ENCODE measurements at places on chromosomes 12 and 14. TPM values are rescaled to one million over a fixed set of nuclear protein-coding genes. Genes with fewer than 3 reads are reported as not detected.

Gene SRGAP1
- total RNA-seq, result 21.8 TPM

Gene SYT10
- 1.8 TPM for total RNA-seq

Gene TAS2R10
- total RNA-seq, result 1.5 TPM

Gene TEX22
- total RNA-seq, result 1.3 TPM

Gene KLRK1
- total RNA-seq, result 1.2 TPM

Gene GPR162
- 2.2 TPM for total RNA-seq

Gene TTC9
- 6.9 TPM for total RNA-seq

Gene GNG2
- 54.3 TPM for total RNA-seq

Gene KRT72
- not detected for total RNA-seq

Gene KRT6B
- total RNA-seq, result not detected

Gene RFX4
- total RNA-seq, result not detected

Gene DPF3
- total RNA-seq, result 5.4 TPM

Gene KRT2
- total RNA-seq, result not detected

Gene AICDA
- total RNA-seq, result 0.39 TPM

Gene JPH4
- total RNA-seq, result 1.2 TPM

Gene RAP1B
- 165 TPM for total RNA-seq

Gene CLECL1
- not detected for total RNA-seq

Gene AKAP6
- total RNA-seq, result 3.9 TPM

Gene TMCC3
- total RNA-seq, result 14.1 TPM

Gene ZNF384
- 40.4 TPM for total RNA-seq

Gene HRK
- not detected for total RNA-seq

Gene NTF3
- 5.3 TPM for total RNA-seq

Gene DBX2
- not detected for total RNA-seq

Gene RPGRIP1
- total RNA-seq, result 0.78 TPM

Gene SERPINA10
- not detected for total RNA-seq

Gene AMIGO2
- 1.7 TPM for total RNA-seq

Gene ERBB3
- total RNA-seq, result 90.6 TPM

Gene RPL10L
- total RNA-seq, result not detected

Gene GPRC5D
- not detected for total RNA-seq
